Chondrocyte (in vitro differentiated cells): ENCODE measurements at places on chromosomes 6 and 20.

GRCh38 chr6:130262008-130262407, 39.3 kb upstream of the SAMD3 start:
- no peaks in the 10 kb centered on the region for H3K27me3 ChIP-seq
- H3K36me3 ChIP-seq, result peaks cover 2% of the 10 kb centered on the region
- no peak for DNase-seq
- H3K27ac ChIP-seq, result no peak overlapping the region
- no peak overlapping the region for H3K4me3 ChIP-seq

DNA sequence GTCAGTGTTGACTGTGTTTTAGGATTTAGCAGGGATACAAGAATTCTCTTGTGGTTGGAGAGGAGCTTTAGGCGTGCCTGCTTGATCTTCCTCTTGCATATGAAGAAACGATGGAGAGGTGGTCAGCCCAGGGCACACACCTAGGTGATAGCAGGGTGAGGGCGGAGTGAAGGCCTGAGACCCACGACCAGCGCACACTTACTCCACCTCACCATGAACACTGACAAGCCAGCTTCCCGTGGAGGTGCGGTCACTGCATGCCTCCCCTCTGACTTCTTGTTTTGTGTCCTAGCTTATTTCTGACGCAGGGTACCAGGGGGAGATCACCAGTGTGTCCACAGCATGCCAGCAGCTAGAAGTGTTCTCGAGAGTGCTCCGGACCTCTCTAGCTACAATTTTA, 8.1 kb downstream of the NELFCD start:
- no peak overlapping the region for H3K4me3 ChIP-seq
- peaks cover 8% of the 10 kb centered on the region for H3K4me1 ChIP-seq
- peaks cover 29% of the 10 kb centered on the region for H3K36me3 ChIP-seq
- H3K27ac ChIP-seq, result no peak overlapping the region
- no peak for DNase-seq
- no peaks in the 10 kb centered on the region for H3K27me3 ChIP-seq

GRCh38 chr6:48883116-48883515, 579.9 kb downstream of the MMUT start:
- H3K36me3 ChIP-seq, result no peaks in the 10 kb centered on the region
- H3K27me3 ChIP-seq, result peaks cover 2% of the 10 kb centered on the region
- no peaks in the 10 kb centered on the region for H3K4me1 ChIP-seq
- H3K4me3 ChIP-seq, result no peak overlapping the region
- no peak for DNase-seq
- no peak overlapping the region for H3K27ac ChIP-seq

DNA sequence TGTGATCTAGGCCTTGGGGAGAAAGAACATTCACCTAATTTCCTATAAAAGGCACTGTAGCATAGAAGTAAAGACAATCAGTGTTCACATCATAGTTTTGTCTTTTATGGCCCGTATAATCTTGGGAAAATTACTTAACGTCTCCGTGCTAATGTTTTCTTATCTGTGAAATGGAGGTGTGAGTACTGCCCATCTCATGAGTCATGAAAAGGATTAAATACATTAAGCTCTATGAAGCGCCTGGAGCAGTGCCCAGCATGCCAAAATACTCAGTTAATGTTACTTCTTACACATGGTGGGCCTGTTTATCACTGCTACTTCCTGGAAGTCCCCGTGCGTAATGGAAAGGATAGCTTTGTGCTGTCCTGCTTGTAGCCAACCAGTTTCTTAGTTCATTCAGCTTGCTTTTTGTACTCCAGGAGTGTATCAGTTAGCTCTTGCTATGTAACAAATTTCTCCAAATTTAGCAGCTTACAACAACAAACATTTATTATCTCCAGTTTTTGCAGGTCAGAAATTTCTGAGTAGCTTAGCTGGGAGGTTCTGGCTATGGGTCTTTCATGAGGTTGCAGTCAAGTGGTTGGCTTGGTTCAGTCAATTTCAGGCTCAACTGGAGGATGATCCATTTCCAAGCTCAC, 103.6 kb upstream of the BMP2 start:
- peaks cover 21% of the 10 kb centered on the region for H3K4me1 ChIP-seq
- no peak overlapping the region for H3K4me3 ChIP-seq
- H3K27me3 ChIP-seq, result no peaks in the 10 kb centered on the region
- H3K36me3 ChIP-seq, result no peaks in the 10 kb centered on the region

GRCh38 chr6:126172131-126172530, 167.8 kb upstream of the CENPW start:
- H3K4me1 ChIP-seq, result no peaks in the 10 kb centered on the region
- DNase-seq, result no peak
- H3K36me3 ChIP-seq, result peaks cover 1% of the 10 kb centered on the region
- no peak overlapping the region for H3K27ac ChIP-seq
- H3K4me3 ChIP-seq, result no peak overlapping the region

- H3K4me1 ChIP-seq, result no peaks in the 10 kb centered on the region
- H3K27ac ChIP-seq, result no peak overlapping the region
- H3K27me3 ChIP-seq, result peaks cover 63% of the 10 kb centered on the region
- no peak for DNase-seq
- H3K36me3 ChIP-seq, result no peaks in the 10 kb centered on the region
These were observed 631 bp downstream of the PHACTR3 start for GRCh38 chr20:59604741-59605600.

- no peak overlapping the region for H3K27ac ChIP-seq
- no peak overlapping the region for H3K4me3 ChIP-seq
- peaks cover 31% of the 10 kb centered on the region for H3K27me3 ChIP-seq
- DNase-seq, result no peak
- H3K4me1 ChIP-seq, result peaks cover 5% of the 10 kb centered on the region
- H3K36me3 ChIP-seq, result no peaks in the 10 kb centered on the region
These were observed 88.3 kb downstream of the DLGAP4 start for GRCh38 chr20:36394340-36394965.

DNA sequence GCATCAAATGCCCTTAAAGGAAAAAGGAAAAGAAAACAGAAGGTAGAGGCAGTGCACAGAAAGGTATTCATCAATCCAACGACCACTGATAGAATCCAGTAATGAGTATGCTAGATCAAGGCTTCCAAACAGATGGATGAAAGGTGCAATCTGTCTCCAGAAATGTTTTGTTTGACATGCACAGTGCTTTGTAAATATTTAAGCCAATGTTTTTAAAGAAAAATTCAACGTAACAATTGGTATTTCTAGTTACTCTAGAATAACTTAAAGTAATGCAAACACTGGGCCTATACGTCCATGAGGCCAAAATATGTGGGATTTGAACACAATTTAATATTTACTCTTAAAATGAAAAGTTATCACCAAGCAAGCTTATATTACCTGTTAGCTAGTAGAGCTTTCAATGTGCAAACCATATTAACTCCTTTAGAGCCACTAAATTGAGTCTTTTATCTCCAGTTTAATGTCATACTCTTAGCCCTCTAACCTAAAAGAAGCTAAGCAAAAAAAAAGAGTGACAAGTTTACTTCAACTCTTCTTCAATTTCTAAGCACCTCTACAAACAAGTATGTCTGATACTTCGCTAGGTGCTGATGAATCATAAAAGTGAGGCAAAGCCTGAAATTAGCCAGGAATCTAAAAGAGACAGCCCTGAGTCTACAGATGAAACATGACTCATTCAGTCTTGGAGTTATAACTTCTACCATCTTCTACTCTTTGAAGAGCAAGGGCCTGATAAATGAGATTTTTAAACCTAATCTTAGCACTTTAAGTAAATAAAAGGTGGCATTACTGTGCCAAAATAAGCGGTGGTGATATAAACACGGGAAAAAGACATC, 169.8 kb downstream of the PTPRK start:
- H3K27me3 ChIP-seq, result no peaks in the 10 kb centered on the region
- no peak overlapping the region for H3K4me3 ChIP-seq
- DNase-seq, result no peak

DNA sequence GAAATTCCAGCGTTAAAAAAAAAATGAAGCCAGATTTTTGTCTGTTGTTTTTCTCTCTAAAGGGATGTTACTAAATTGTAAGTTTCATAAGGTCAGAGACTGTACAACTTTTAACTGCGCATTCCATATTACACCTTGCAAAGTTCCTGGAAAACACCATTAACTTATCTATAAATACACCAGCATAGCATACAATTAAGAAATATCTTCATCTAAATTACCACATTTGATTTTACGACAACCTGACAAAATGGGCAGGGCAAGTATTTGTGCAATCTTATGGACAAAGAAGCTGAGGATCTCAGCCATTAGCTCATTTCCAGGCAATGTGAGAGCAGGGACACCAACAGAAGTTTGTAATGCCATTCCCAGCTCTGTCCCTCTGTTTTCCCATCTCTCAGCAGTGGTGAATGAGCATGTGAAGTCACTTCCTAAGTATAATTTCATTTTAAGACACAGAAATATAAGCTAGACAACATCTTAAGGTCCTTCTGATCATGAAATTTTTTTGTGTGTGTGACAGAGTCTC, 12.9 kb upstream of the GCM1 start:
- H3K4me1 ChIP-seq, result peaks cover 46% of the 10 kb centered on the region
- H3K4me3 ChIP-seq, result no peak overlapping the region
- H3K27me3 ChIP-seq, result no peaks in the 10 kb centered on the region
- peak overlapping the region; percentile 70 for H3K27ac ChIP-seq

GRCh38 chr20:59835057-59835447, 98.4 kb downstream of the SYCP2 start:
- H3K4me3 ChIP-seq, result no peak overlapping the region
- peaks cover 23% of the 10 kb centered on the region for H3K27me3 ChIP-seq
- H3K36me3 ChIP-seq, result peaks cover 5% of the 10 kb centered on the region
- H3K27ac ChIP-seq, result no peak overlapping the region

GRCh38 chr6:88512951-88513350, 346.8 kb upstream of the CNR1 start:
- H3K27ac ChIP-seq, result no peak overlapping the region
- peaks cover 6% of the 10 kb centered on the region for H3K27me3 ChIP-seq
- no peak for DNase-seq
- H3K36me3 ChIP-seq, result no peaks in the 10 kb centered on the region
- no peaks in the 10 kb centered on the region for H3K4me1 ChIP-seq
- no peak overlapping the region for H3K4me3 ChIP-seq

DNA sequence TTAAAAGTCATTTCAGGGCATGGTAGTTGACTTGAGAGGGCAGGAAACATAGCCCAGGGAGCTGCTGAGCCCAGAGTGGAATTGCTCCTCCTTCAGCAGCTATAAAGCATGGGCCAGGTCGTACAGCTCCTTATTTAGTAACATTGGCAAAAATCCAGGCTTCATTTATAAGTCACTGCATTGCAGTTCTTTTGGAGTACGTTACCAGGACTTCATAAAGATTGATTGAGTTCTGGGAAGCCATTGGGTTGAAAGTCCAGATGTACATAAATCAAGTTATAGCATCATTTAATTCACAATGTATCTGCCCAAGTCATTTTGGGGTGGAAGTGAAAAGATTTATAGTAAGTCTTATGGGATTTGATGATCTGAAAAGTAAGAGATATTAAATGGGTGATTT, 53.0 kb upstream of the ANKEF1 start:
- no peak overlapping the region for H3K27ac ChIP-seq
- peaks cover 3% of the 10 kb centered on the region for H3K4me1 ChIP-seq
- no peaks in the 10 kb centered on the region for H3K36me3 ChIP-seq
- H3K27me3 ChIP-seq, result peaks cover 8% of the 10 kb centered on the region
- DNase-seq, result no peak

DNA sequence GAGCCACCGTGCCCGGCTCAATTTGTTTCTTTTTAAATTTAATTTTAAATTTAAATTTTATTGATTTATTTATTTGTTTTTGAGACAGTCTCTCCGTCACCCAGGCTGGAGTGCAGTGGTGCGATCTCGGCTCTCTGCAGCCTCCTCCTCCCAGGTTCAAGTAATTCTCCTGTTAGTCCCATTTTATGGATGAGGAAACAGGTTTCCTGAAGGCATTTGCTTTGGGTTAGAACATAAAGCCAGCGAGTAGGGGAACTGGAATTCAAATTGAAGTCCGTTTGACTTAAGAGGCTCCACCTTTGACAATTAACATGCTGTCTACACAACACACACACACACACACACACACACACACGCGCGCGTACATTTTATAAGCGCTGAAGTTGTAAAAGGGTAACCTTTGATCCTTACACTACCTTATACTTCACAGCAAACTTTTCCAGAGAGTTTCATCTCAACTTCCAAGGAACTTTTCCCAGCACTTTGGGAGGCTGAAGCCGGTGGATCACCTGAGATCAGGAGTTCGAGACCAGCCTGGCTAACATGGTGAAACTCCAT, 232.0 kb downstream of the BCAS1 start:
- H3K36me3 ChIP-seq, result no peaks in the 10 kb centered on the region
- H3K4me3 ChIP-seq, result no peak overlapping the region
- peaks cover 24% of the 10 kb centered on the region for H3K4me1 ChIP-seq

- no peak for DNase-seq
- no peak overlapping the region for H3K27ac ChIP-seq
- H3K4me1 ChIP-seq, result no peaks in the 10 kb centered on the region
These were observed 60.6 kb downstream of the BTBD9 start for GRCh38 chr6:38579010-38579628.

DNA sequence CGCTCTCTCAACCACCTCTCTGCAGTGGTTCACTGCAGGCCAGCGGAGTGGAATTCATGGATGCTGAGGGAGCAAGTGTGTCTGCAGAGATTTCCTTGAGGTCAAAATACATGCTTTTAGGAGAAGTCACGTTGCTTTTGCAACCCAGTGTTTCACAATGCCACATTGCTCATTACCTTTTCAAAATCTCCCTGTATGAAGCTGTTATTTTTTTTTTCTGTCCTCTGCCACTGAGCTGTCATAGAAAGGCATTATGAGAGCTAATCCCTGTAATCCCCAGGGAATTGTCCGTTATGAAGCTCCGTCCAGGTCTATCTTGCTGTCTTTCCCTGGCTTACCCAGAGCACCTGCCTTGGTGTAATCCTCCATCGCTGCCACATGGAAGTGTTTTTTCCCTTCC, 60.5 kb upstream of the SLC22A23 start:
- H3K36me3 ChIP-seq, result peaks cover 2% of the 10 kb centered on the region
- no peak for DNase-seq
- H3K4me1 ChIP-seq, result peaks cover 49% of the 10 kb centered on the region

GRCh38 chr6:152746172-152746553, 4.4 kb upstream of the VIP start:
- DNase-seq, result no peak
- H3K4me1 ChIP-seq, result peaks cover 7% of the 10 kb centered on the region
- H3K27me3 ChIP-seq, result peaks cover 8% of the 10 kb centered on the region
- no peaks in the 10 kb centered on the region for H3K36me3 ChIP-seq
- H3K27ac ChIP-seq, result peak overlapping the region; percentile 76

DNA sequence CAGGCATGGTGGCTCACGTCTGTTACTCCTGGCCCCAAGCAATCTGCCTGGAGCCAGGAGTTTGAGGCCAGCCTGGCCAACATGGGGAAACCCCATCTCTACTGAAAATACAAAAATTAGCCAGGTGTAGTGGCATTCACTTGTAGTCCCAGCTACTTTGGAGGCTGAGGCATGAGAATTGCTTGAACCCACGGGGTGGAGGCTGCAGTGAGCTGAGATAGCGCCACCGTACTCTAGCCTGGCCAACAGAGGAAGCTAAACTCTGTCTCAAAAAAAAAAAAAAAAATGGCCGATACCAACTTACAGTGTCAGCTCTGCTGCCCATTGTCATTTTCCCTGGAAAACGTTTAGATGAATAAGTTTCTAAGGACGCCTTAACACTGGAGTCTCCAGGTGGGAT, 489.9 kb downstream of the TFAP2A start:
- no peak for DNase-seq
- no peaks in the 10 kb centered on the region for H3K36me3 ChIP-seq
- H3K4me1 ChIP-seq, result no peaks in the 10 kb centered on the region
- no peaks in the 10 kb centered on the region for H3K27me3 ChIP-seq
- no peak overlapping the region for H3K27ac ChIP-seq
